ENCODE measurements at places on chromosomes 2 and 18. TPM values are rescaled to one million over a fixed set of nuclear protein-coding genes. Genes with fewer than 3 reads are reported as not detected.
A peak's percentile ranks its signal among the peaks of the same experiment; 100 is the strongest.

- DNase-seq: no peak
These were observed 114.4 kb downstream of the NFATC1 start for GRCh38 chr18:79510046-79510685.

DNA sequence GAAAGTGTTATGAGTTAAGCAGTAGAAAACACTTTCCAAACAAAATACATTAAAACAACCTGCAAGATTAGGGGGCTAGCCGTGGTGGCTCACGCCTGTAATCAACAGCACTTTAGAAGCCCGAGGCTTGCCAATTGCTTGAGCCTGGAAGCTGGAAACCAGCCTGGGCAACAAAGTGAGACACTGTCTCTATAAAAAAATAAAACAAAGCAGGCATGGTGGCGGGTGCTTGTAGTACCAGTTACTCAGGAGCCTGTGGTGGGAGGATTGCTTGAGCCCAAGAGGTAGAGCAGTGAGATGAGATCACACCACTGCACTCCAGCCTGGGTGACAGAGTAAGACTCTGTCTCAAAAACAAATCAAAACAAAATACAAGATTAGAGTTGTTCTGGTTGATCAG, 208.3 kb downstream of the ERBB4 start:
- DNase-seq: no peak

GRCh38 chr18:35441857-35442595, 55.7 kb downstream of the INO80C start:
- DNase-seq: peak; percentile 19

DNA sequence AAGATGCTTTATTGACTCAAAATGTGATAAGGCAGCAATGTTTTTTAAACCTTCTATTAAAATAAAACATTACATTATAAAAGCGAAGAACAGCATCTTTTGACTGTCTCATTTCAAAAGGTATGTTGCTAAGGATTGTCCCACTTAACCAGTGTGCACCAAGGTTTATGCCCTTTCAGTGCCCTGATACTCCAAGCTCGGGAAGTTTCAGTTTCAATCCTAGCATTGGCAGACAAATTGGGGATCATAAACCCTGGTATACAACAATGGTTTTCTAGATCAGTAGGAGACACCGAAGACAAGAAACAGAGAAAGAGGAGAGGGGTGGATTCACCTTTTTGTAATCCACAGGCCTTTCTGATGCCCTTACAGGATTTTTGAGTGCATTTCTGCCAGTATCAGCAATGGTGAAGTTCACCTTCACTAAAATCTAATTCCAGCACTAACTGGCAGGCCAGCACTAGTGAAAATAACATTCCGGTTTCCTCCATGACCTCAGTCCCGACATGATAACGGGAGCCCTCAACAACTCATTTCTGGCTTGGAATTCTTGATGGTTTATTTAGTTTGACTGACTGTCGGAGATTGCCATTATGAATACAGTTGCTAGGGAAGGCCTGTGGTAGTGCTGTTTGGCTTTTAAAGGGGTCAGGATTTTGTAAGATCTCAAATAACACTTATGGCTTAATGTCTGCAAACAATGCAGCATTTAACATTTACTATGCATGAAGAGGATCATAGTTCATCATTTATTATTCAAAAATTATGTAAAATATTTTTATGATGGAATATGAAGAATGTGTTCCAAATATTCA, 33.3 kb upstream of the FIGN start:
- no peak for DNase-seq

GRCh38 chr2:230234122-230234722, 8.7 kb downstream of the SP140 start:
- DNase-seq: no peak

- DNase-seq: no peak
These were observed 1.7 kb upstream of the SMAD2 start for GRCh38 chr18:47932190-47932589.

GRCh38 chr18:34159691-34160185, 65.0 kb downstream of the NOL4 start:
- DNase-seq: peak; percentile 36

- DNase-seq: peak; percentile 71
These were observed 96.7 kb upstream of the COPS8 start for GRCh38 chr2:236988690-236989624.

- DNase-seq: no peak
These were observed 33.2 kb upstream of the SLC40A1 start for GRCh38 chr2:189613650-189614420.

DNA sequence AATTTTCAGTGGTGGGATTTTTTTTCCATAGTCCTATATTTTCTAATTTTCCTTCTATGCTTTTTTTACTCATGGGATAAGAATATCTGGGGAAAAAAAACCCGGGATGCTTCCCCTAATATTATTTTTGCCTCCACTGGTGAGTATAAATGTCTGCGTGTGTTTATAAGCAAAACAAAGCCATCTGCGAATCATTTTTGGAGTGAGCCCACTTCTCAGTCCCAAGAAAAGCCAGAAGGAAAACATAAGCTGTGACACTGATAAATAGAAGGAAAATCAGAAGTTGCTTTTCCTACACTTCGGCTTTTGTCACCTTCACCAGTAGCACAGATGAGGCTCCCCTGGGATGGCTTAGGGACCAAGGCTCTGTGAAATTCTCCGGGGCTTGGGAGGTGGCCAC, 134.7 kb upstream of the PID1 start:
- DNase-seq: no peak

DNA sequence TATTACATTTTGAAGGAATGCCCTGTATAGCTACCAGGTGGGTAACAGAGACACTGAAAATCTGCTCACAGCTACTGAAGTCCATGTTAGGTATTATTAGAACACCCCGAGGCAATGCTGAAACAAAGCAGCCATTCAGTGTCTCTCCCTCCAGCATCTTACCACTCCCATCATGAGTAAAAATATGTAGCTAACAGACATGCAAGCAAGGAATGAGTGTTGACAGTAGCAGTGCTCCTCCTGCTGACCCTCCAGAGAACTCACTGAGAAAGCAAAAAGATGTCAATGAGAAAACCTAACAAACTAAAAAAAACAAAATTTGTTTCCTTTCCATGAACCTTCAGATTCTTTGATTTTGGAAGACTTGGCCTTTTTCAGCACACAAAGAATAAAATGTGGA, 393.9 kb downstream of the LRRTM1 start:
- DNase-seq: no peak

DNA sequence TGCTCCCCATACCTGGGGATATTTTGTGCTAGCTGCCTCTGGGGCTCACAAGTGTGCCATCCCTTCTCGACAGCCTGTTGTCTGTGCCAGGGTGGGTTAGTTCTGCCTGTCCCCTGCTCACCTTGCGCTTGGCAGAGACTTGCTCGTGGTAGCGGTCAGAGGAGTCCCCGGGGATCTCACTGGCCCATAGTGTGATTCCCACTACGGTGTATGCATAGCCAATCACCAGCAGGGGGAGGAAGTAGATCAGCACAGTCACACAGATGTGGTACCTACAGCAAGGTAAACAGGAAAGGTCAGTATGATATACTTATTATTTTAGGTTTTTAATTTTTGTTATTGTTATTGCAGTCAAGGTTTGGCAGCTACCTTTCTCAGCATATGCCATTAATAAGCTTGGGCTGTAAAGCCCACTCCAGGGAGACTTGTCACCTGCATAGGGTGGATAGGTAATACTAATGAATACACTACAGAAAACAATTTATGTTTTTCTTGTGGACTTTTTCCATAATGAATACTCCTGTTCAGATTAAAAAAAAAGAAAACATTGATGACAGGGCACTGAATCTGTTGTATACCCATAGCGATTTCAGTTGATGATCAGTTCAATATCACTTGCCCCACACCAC, 95.2 kb downstream of the POLE4 start:
- no peak for DNase-seq

GRCh38 chr18:79568543-79569205, 110.9 kb upstream of the CTDP1 start:
- DNase-seq: peak; percentile 32

- DNase-seq: no peak
These were observed 207.1 kb upstream of the SLC14A2 start for GRCh38 chr18:45408218-45408617.

DNA sequence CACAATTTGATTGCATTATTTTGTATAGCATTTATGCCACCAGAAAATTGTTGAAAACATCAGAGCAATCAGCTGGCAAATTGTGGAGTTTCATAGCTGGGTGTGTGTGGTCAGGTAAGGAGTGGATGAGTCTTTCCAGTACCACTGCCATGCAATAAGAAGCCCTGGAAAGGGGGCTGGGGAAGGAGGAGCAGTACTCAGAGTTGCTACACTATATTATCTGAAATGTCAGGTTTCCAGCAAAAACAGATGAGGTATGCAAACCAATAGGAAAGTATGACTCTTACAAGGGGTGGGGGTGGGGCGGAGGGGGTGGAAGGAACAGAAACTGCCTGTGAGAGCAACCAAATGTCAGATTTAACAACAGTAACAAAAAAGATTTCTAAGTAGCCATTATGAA, 112.2 kb downstream of the SOS1 start:
- DNase-seq: no peak

DNA sequence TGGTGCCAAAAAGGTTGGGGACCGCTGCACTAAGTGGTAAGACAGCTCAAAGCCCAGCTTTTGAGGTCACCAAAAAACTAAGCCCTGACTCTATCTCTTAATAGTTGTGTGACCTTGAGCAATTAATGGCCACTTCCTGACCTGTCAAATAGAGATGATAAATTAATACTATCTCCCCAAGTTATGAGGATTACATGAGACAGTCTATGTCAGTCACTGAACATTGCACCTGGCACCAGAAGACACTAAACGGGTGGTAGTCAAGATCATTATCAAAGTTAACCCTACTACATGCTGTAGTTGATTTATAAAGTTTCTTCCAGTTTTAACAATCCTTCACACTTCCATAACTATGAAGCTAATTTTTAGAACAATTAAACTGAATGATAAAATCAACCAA, 36.5 kb downstream of the STPG4 start:
- no peak for DNase-seq

DNA sequence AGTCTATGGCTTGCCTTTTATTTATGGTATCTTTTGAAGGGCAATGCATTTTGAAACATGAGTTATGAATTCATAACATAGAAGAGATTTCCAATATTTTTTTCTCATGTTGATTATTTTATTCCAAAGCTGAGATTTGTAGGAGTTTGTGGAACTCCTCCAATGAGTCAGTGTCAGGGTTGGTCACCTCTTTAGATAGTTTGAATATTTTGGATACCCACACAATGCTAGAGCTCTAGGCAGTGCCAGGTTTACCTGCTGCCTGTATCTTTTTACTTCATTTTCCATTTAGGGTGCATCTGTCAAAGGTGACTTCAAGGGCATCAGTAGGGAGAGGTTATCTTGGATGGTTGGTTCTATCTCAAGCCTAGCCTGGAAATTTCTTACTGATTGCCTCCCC, 152.7 kb downstream of the CERS6 start:
- DNase-seq: no peak

DNA sequence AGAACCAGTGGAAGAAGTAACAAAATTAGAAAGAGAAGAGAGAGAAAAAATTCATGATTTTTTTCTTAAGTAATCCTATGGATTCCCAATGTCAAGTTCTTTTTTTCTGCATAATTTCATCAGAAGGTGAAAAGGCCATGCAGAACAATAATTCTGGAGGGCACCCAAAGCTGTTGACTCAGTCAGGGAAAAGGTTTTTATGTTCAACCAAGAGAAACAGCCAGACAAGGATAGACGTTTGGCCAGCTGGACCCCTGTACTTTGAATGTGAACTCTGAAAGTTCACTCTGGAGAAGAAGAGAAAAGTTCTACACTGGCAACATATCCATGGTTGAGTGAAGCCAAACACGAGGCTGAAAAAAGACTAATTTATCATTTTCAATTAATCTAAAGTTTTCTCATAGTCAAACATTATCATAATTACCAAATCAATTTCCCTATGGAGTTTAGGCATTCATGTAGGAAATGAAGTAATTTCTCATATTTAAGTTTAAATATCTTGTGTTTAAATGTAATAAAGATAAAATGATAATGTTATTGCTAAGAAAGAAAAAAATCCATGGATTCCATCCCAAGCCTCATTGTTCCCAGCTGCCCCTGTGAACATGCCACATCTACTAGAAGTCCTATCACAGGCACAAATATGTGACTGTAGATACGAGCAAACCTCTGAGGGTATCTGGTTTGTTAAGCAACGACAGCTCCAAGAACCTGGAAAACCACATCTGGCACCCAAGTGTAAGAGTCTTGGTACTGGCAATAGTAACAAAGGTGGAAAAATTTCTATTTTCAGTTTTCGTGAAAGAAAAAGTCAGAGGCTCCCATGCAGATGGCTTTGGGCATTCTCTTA, 742.7 kb upstream of the ACVR2A start:
- no peak for DNase-seq

DNA sequence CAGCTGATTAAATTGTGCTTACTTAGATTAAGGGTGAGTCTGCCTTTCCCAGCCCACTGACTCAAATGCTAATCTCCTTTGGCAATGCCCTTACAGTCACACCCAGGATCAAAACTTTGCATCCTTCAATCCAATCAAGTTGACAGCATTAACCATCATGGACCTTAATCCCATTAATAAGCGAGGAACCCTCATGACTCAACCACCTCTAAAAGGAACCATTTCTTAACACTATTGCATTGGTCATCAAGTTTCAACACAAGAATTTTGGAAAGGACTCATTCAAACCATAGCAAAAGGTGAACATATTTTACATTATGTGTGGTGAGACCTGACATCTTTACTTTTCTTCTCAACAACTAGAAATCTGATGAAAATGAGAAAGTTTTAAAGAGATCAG, 187.0 kb downstream of the OSR1 start:
- DNase-seq: no peak

- DNase-seq: no peak
These were observed 35.6 kb upstream of the NDUFV2 start for GRCh38 chr18:9066817-9067306.

- DNase-seq: no peak
These were observed 316.5 kb downstream of the SETBP1 start for GRCh38 chr18:44997174-44997573.

The TCF23 gene
- polyA plus RNA-seq: not detected

The SERPINB11 gene
- polyA plus RNA-seq: not detected

The UGT1A7 gene
- polyA plus RNA-seq: 1.3 TPM

The EVX2 gene
- polyA plus RNA-seq: not detected

The AMER3 gene
- not detected for polyA plus RNA-seq

The SULT1C2 gene
- polyA plus RNA-seq: 117 TPM

The NOL4 gene
- 0.62 TPM for polyA plus RNA-seq

The ABCA12 gene
- polyA plus RNA-seq: 0.37 TPM

The PLB1 gene
- 0.95 TPM for polyA plus RNA-seq

The IL36G gene
- 1.7 TPM for polyA plus RNA-seq

Data from kidney (tissue), 22 donors.